ENCODE measurements at places on chromosomes 7 and 10. TPM values are rescaled to one million over a fixed set of nuclear protein-coding genes. Genes with fewer than 3 reads are reported as not detected.

Gene PAPOLB
- not detected for total RNA-seq

Gene LIPM
- not detected for total RNA-seq

Gene SFTPD
- not detected for total RNA-seq

Gene TASOR2
- total RNA-seq, result 66.7 TPM

Gene IKZF1
- total RNA-seq, result 6.4 TPM

Gene MTURN
- 86.4 TPM for total RNA-seq

Gene TRIM50
- total RNA-seq, result 0.71 TPM

Gene ADAM22
- 1.7 TPM for total RNA-seq

Gene LHFPL3
- not detected for total RNA-seq

Gene PNLIPRP2
- total RNA-seq, result not detected

Gene STK31
- total RNA-seq, result 0.16 TPM

Gene UNCX
- total RNA-seq, result not detected

Gene C7orf25
- 6.7 TPM for total RNA-seq

Gene HTR5A
- not detected for total RNA-seq

Gene CLDN3
- not detected for total RNA-seq

Gene BBS9
- 30.5 TPM for total RNA-seq

Gene TNKS2
- 46.7 TPM for total RNA-seq

Gene IMMP2L
- total RNA-seq, result 57.9 TPM

Gene RAMP3
- total RNA-seq, result 57.8 TPM

Gene BMPR1A
- 145 TPM for total RNA-seq

Gene TMEM178B
- 1.4 TPM for total RNA-seq

Gene FAM25C
- total RNA-seq, result not detected

Gene CALCR
- total RNA-seq, result not detected

Gene RASA4
- 70.6 TPM for total RNA-seq

Gene NXPH1
- total RNA-seq, result not detected

Gene ANK3
- 42.5 TPM for total RNA-seq

Gene TFPI2
- total RNA-seq, result 5.0 TPM

Gene UPK3B
- 0.71 TPM for total RNA-seq

Gene HEPACAM2
- 0.36 TPM for total RNA-seq

Gene DDC
- total RNA-seq, result not detected

Gene PRR15
- 0.27 TPM for total RNA-seq

Gene HMX2
- total RNA-seq, result 0.27 TPM

Gene FEZF1
- total RNA-seq, result not detected

Gene ZNF117
- 8.2 TPM for total RNA-seq

Gene OIT3
- not detected for total RNA-seq

Gene POLR2J3
- total RNA-seq, result 18.0 TPM

Gene OR2A42
- total RNA-seq, result 0.28 TPM

Gene CYP2C19
- not detected for total RNA-seq

Gene A1CF
- total RNA-seq, result not detected

Gene OGA
- total RNA-seq, result 139 TPM

Gene ZNF425
- 3.4 TPM for total RNA-seq

Gene OR9A2
- not detected for total RNA-seq

Gene C10orf67
- total RNA-seq, result not detected

Gene PTPRE
- total RNA-seq, result 10.7 TPM

Data from sigmoid colon (tissue), 7 donors.